Kidney (tissue), 22 donors: ENCODE measurements at places on chromosomes 7 and 10.

GRCh38 chr10:51327432-51327831 is 253.1 kb downstream of the PRKG1 start:
- no peak for DNase-seq

- no peak for DNase-seq
These were observed 25.1 kb downstream of the DOCK1 start for GRCh38 chr10:126930131-126930882.

GRCh38 chr7:25189197-25189596 is 39.1 kb downstream of the NPVF start:
- DNase-seq, result no peak

DNA sequence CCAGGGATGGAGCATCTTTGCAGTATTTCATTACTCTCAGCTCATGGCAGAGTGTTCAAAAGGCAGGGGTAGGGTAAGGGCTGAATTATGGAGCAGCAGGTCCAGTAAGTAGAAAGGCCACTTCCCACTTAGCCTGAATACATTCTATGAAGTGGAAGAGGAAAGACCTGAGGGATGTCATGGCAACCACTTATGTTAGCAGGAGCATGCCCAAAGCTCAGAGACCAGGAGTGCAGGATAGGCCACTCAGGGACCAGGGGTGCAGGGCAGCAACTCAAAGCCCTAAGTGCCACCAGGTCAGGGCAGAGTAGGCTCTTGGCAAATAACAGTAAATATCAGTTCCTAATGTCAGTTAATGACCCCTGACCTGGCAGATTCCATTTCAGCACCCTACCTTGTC is 3.6 kb downstream of the SRI start:
- no peak for DNase-seq

- no peak for DNase-seq
These were observed 11.8 kb downstream of the SLC25A13 start for GRCh38 chr7:96310110-96310509.

DNA sequence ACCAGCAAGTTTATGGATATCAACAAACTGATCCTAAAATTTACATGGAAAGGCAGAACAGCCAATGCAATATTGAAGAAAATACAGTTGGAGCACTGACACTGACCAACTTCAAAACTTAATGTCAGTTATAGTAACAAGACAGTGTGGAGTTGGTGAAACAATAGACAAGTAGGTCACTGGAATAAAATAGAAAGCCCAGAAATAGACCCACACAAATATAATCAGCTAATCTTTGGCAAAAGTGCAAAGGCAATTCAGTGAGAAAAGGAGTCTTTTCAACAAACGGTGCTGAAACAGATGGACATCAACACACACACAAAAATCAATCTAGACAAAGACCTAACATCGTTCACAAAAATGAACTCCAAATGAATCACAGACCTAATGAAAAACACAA is 13.8 kb downstream of the RSU1 start:
- DNase-seq, result no peak

GRCh38 chr7:8386926-8387550 is 46.4 kb upstream of the NXPH1 start:
- no peak for DNase-seq

DNA sequence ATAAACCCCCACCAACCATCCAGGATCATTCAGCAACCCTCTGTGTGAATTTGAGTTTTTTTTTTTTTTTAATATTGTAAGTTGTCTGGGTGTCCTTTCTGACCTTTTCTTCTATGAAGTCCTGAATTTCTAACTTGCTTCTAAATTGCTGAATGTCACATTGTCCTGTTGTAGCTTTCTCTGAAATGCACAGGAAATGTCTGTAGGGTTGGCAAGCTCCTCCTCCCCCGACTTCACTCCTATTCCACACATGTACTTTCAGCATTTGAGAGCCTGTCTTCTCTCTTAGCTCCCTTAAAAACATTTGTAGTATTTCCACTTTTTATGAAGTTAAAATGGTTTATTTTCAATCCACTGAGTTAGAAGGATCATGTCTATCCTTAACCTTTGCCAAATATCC is 3.3 kb upstream of the CNNM2 start:
- DNase-seq, result no peak

- DNase-seq, result no peak
These were observed 44.7 kb downstream of the MXI1 start for GRCh38 chr10:110252151-110252550.
